ENCODE measurements at places on chromosomes 3 and 15.

DNA sequence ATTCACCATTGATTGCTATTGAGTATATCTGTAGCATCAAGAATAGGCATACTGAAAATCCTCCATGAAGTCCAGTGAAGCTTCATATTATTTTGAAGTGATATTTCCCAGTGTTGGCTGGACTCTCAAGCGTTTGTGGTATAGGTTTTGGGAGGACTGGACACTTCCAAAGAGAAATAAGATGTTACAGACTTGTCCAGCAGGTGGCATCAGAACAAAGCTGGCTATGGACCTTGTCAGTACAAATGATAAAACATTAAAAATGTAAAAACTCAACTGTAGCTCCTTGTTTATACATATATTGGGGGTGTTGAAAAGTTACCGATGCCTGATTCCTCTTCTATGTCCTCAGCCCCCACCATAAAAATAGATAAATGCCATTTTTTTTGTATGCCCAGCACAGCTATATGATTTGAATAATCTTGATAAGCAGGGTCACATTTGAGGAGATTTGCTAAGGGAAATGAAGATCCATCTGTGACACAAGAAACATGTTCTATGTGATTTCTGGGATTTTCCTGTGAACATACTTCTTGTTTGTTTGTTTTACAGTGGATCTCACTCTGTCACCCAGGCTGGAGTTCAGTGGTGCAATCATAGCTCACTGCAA lies 54.5 kb upstream of the GOLGA6B start:
- DNase-seq: peak; percentile 32

DNA sequence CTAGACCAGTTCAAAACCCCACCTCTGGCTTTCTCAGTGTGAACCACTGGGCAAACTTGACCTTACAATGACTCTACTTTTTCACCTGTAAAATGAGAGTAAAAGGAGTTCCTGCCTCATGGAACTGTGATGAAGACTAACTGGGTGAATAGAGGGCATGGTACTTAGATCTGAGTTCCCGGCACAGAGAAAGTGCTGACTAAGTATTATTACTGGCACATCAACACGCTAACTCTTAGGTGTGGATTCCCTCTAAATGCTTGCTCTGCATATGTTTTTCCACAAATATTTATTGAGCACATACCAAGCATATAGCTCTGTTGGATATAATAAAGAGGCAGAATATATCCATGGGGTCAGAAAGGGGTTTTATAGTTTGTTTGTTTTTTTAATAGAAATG lies 437.8 kb downstream of the MAGI1 start:
- no peak for DNase-seq

- DNase-seq: no peak
These were observed 185.6 kb upstream of the ADAMTS9 start for GRCh38 chr3:64873400-64873799.

DNA sequence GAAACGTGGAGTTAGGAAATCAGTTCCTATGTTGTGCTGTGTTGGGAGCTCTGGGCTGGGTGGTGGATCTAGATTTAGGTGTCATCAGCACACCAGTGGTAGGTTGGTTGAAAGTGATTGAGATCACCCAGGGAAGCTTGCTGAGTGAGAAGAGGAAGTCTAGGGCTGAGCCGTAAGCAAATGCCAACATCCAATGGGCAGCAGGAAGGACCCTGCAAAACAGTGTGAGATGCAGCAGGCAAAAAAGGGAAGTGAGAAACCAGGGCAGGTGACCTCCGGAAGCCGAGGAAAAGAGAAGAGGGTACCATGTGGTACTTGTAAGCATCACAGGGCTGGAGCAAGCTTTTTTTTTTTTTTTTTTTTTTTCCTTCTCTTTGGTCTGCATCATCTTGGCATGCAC lies 15.9 kb upstream of the COPG1 start:
- DNase-seq: no peak

DNA sequence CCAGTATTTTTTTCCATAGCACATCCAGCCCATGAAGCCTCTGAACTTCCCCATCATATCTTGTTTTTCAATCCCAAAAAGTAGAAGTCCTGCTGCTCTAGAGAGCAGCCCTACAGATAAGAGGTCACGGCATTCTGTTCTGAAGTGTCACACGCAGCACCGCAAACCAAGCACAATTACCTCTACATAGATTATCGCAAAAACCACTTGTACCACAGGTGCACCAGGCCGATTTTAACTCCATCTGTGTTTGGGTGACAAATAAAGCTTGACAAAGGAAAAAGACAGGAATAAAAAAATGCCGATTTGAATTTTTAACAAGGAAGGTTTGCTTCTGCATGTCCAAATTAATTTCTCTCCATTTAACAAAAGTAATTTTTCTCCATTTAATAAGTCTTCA lies 113.7 kb downstream of the MYO5A start:
- no peak for DNase-seq

GRCh38 chr3:189982321-189982945 lies 138.3 kb downstream of the P3H2 start:
- DNase-seq: no peak

DNA sequence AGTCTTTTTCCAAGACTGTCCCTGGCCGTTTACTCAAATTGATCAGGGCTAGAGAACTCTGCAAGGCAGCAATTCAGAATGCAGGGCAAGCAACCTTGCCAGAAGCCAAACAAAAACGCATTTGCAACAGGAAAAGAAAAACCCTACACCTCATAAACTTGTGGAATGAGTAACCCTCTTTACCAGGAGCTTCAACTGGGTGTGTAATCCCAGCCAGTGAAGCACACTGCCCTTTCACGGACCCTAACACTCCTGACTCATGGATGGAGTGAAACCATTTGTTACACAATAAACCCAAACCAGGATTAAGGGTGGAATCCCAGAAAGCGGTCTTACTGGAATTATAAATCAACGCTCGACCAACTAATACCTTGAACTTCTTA lies 14.8 kb upstream of the LDHAL6B start:
- DNase-seq: no peak

DNA sequence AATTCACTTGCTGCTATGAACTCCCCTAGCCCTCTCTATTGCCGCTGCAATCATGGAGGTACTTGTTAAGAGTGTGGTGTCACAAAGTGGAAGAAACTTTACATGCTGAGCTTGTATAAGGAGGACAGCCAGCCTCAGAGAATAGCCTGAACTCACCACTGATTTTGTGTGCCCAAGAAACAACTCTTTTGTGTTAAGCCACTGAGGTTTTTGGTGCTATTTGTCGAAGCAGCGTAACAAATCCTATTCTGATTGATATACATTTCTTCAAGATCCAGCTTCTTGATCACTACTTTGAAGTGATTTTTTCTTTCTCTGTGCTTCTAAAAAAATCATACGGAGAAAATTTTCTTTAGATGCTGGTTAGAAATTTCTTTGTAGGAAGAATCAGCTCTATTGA lies 132.4 kb downstream of the MEIS2 start:
- no peak for DNase-seq

GRCh38 chr15:36948982-36949381 lies 151.4 kb downstream of the MEIS2 start:
- no peak for DNase-seq

Measured in smooth muscle cell of the brain vasculature (primary cell).